ENCODE measurements at places on chromosomes 5 and 9.

DNA sequence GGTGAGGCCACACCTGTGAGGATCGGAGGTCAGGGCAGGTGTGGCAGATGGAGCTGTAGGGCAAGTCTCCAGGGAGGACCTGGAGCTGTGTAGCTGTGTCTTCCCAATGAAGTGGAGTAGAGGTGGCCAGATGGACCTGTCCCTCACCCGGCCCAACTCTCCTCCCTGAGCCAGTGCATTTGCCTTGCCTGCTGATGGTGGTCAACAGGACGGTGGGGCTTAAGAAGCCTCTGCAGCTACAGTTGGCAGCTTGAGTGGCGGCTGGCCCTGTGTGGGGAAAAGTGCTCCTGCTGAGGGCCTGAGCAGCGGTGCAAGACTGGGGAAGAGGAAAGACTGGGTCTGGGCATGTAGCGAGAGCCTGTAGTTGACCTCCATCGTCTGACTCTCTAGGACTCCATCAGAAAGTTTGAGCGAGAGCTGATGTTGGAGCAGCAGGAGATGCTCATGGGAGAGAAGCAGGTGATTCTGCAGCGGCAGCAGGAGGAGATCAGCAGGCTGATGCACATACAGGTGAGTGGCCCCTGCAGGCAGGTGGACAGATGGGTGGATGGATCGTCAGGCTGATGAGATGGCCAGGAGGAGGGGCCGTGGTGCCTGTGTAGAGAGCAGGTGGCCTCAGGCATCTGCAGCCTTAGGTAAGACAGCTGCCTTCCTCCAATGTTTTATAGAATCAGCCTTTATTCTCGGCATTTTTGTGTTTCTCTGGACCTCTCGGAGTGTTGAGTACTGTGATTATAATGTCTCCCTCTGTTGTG lies 24.9 kb downstream of the PITX1 start:
- no peak for DNase-seq

DNA sequence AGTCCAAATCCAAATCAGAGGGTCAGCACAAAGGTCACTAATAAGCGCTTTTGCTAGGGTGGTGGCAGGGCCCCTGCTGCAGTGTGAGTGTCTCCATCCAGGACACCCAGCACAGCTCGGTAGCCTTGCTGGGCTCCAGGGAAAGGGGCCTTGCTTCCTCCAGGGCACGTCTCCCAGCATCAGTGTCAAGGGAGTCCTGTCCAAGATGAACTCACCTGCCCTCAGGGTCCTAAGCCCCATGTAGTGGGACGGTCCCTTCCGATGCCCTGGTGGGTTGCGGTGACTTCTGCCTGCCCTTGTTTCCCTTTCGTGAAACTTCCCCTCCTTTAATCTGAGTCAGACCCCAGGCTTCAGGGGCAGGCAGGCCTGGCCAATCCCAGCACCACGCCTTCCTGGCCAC lies 101.7 kb downstream of the ZNF354C start:
- no peak for DNase-seq

DNA sequence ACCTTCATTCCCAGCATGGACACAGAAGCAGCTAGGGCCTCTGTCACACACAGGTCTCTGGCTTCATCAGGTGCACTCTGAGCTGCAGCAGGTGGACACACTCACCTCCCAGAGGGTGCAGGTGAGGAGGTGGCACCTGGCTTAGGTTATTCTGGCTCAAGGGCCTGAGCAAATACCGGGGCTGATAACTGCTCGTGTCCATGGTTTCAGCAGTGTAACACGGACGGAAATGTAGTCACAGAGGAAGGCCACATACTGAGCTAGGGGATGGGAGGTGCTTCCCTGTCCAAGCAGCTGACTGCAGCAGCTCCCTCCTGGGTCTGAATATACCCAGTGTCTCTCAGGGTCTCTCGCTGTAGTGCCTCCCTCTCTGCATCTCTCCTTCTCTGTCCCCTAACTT lies 5.7 kb downstream of the PHF2 start:
- DNase-seq = no peak

DNA sequence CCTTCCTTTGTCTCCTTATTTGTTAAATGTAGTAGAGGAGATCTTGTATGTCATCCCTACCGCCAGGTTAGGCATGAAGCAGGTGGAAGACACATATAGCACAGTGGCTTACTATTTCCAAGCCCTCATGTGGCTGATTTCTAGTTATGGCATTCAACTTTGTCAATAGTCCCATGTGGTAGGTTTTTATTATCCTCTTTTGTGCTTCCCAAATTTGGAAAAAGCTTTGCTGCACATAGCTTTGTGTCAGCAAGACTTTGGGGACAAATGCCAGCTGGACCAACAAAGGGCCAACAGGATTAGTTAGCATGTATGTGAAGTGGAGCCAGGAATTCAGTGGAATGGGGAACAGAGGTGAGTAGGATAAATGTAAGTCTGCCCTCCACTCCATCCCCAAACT lies 276.3 kb downstream of the PSAT1 start:
- DNase-seq = no peak

- DNase-seq = no peak
Measured at GRCh38 chr5:54332720-54333119, 22.3 kb upstream of the ARL15 start.

GRCh38 chr5:52007230-52007858 lies 624.1 kb downstream of the ISL1 start:
- DNase-seq = no peak

DNA sequence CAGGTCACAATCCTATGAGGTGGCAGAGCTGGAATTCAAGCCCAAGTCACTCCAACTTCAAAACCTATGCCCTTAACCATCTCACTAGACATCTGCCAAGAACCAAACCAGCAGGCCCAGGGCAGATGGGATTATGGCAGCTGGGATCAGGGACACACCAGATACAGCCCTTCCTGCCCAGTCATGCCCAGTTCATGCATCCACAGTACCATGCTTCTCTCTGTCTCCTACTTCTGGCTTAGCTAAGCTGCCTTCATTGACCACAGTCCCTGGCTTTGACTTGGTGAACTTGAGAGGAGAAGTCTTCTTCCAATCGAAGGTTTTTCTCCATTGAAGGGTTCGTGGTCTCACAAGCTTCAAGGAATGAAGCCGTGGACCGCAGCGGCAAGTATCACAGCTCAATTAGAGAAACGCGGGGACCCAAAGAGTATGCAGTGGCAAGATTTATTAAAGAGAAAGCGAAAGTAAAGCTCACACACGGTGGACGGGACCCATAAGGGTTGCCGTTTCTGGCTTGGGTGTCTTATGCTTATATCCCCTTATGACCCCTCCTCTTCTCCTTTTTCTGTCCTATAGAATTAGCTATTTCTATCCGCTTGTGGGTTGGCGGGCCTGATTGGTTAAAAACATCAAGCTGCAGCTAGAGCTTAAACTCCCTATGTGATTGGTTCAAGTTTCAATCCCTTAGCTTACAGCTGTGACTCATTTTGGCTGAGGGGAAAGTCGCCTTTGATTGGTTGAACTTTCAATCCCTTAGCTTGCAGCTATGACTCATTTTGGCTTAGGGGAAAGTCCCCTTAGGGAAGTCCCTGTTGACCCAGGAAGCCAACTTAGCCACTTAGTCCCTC lies 101.2 kb downstream of the TRIM36 start:
- DNase-seq = no peak

DNA sequence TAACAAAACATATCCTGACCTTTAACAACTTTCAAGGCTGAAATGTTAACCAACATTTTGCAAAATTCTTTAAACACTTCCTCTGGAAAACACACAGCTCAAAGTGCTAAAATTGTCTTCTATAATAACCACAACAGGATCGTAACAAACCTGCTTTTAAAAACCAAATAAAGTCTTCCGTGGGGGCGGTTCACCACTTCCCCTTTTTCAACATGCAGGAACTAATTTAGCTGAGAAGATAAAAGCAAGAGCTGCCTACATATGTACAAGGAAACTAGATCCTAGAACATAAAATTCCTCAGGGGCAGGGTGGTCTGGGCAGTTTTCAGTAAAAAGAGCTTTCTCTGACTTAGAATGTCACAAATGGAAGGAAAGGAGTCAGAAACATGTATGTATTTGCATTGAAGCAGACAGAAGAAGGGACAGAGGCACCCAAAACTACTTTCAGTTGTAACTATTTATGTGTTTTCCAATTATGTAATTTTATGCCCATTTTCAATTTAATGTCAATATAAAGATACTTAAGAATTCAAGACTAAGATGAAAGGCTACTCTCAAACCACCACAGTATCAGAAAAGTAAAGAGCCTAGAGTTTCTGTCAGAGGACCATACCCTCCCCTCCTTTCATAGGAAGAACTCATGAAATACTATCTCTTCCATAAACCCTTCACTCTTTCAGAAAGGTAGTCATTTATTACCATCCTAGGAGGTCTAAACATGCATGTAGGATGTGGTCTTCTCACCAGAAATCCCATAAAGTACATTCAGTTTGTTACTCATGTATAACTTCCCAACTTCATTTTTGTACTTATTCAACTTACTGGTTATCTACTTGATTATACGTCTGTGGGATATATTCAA lies 185.9 kb upstream of the RASA1 start:
- DNase-seq = no peak

DNA sequence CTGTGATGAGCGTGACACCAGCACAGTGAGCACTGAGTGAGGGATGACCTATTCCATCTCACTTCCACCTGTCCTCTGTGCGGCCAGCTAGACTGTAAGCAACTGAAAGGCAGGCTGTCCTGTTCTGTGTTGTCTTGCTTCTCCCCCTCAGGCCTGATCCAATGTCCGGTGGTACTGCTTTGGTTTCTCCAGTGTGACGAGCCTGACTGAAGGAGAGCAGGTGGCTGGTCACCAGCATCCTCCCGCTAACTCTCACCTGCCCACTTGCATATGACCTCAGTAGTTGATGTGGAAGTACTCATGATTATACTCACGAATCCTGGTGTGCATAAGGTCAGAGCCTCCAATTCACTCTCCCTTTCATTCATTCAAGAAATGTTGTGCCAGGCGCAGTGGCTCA lies 2.4 kb upstream of the SLC27A4 start:
- no peak for DNase-seq

GRCh38 chr5:9516591-9516990 lies 29.3 kb downstream of the SEMA5A start:
- no peak for DNase-seq

- no peak for DNase-seq
Measured at GRCh38 chr5:2001300-2001699, 118.6 kb upstream of the IRX4 start.

DNA sequence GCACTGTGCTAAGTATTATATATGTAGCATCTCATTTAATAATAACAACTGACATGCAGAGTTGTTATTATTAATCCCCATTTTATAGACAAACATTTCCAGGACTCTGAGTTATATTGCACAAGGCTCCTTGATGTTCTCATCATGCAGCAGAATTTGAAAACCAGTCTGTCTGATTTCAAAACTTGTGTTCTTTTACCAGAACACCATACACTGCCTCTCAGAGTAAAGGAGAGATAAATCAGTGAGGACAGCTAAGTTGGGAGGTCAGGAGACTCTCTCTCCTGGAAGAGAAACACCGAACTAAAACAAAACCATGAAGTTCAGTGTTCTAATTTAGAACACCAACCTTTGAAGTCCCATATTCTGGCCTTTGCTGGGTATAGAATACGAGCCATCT lies 92.7 kb upstream of the TNC start:
- no peak for DNase-seq

- DNase-seq = no peak
Measured at GRCh38 chr9:80968611-80969010, 720.7 kb downstream of the TLE1 start.

- DNase-seq = no peak
Measured at GRCh38 chr5:169705322-169705721, 68.2 kb downstream of the DOCK2 start.

GRCh38 chr5:163303718-163304117 lies 133.7 kb upstream of the CCNG1 start:
- DNase-seq = no peak

DNA sequence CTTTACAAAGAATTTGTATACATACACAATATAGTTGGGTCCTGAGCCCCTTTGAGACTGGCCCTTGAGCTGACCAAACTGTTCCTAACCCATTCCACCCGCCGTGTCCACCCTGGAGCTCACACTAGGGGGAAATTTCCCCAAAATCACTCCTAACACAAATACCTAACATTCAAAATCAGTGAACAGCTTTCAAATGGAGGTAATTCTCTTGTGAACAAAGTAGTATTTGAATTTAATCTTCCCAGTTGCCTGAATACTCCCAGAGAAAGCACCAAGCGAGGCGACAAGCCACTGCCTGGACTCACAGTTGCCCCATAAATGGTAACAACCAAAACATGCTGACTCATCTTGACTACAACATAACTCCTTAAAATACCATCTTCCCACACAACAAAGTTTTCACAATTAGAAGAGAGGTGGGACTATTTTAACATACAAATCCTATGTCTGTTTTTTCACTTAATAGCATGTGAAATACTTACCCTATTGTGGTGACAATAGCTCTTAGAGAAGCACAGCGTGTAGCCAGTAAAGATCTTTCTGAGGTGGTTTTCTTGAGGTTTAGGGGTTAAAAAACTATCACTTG lies 31.7 kb upstream of the SCAMP1 start:
- no peak for DNase-seq

DNA sequence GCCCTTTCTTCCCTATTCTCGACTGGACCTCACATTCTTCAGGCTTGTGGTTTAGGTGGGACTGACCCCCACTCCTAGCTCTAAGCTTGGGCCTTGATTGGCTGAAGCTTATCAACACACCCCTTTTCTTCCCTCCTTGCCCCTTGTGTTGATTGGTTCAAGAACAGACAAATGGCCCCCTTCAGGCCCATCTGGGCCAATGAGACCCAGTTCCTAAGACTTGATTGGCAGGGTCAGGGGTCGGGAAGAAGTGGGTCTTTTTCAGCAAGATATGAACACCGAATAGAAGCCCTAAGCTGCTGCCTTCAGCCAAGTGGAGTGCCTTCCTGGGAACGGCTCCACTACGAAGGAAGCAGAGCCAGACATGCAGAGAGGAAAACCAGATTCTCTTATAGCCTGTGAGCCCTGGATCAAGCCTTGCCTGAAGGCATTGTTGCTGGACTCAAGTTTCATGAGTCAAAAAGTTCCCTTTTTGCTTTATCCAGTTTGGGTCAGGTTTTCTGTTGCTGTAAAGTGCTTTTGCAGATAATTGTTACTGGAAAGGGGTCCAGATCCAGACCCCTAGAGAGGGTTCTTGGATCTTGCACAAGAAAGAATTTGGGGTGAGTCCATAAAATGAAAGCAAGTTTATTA lies 22.4 kb upstream of the NCS1 start:
- DNase-seq = no peak

GRCh38 chr5:10315824-10316509 lies 8.3 kb upstream of the CMBL start:
- no peak for DNase-seq

DNA sequence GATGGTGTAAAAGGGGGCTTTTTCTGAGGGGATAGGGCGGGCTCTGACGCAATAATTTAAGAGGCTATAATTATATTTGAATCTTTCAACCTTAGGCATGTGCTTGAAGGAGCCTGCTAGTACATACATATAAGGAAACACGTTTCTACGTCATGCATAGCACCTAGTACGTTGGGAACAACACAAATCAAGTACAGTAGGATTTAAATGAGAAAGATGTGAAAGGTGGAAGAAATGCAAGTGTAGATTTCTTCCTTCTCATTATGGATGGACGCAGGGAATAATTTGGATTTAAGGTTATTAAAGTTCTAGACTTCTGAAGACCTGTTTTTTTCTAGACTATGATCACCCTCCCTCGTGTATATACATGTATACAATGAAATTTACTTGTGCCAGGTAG lies 927 bp upstream of the CDO1 start:
- no peak for DNase-seq

GRCh38 chr5:21776466-21776865 lies 1076.7 kb downstream of the CDH12 start:
- no peak for DNase-seq
